ENCODE measurements at places on chromosomes 1 and 21.
A peak's percentile ranks its signal among the peaks of the same experiment; 100 is the strongest.

DNA sequence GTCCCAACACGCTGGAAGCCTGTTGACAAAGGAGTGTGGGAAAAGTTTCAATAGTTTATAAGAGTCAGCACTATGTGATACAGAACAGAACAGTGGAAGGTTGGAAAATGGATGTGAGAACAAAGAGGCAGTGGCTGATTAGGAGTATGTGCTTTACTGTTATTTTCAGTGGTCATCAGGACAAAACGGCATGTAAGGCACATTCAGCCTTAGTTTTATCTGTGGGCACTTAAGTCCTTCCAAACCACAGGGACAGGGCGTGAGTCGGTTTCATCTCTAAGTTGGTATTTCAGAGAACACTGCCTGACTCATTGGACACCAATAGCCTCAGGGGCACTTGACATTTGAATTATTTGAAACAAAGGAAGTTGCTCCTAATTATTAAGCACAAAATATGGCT, 306.9 kb downstream of the ASTN1 start:
- no peak for DNase-seq

GRCh38 chr1:230917284-230918135, 49.2 kb upstream of the C1orf198 start:
- peak; percentile 81 for DNase-seq

DNA sequence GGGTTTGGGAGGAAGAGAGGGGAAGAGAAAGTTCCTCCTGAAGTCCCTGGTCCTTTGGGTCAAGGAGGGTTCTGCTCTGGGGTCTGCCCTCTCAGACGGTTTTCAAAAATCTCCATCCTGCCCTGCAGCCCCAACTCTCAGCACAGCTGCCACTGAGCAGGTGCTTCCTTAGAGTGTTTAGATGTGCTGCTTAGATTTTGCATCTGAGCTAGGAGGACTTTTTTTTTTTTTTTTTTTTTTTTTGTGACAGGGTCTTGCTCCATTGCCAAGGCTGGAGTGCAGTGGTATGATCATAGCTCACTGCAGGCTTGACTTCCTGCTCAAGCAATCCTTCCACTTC, 324.9 kb upstream of the POU3F1 start:
- no peak for DNase-seq

- no peak for DNase-seq
Measured at GRCh38 chr1:24965571-24965930, 35.5 kb upstream of the RUNX3 start.

DNA sequence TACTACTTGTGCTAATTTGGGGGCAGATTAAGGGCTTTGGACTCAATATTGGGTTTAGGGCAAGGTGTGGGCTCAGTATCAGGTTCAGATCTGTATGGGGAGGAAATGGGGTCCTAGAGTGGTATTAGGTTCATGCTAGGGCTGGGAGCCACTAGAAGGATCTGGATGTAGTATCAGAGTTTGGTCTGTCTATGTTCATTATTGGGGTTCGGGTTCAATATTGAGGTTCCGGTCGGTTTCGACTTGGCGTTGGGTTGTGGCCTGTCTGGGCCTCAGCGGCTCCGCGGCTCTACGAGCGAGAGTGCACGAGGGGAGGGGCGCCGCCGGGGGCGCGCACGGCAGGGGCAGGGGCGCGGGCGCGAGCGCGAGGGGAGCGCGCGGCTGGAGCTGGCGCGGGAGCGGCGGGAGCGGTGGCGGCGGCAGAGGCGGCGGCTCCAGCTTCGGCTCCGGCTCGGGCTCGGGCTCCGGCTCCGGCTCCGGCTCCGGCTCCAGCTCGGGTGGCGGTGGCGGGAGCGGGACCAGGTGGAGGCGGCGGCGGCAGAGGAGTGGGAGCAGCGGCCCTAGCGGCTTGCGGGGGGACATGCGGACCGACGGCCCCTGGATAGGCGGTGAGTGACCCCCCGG, at the start of gene PTPRF:
Gene PTPRF (plus strand): TSS at position 401 of the 624 bp plus-strand sequence. CDS start 14,193 bp downstream, outside the sequence.
- DNase-seq, result no peak

- DNase-seq, result no peak
Measured at GRCh38 chr1:173162601-173163000, 44.5 kb downstream of the TNFSF4 start.

DNA sequence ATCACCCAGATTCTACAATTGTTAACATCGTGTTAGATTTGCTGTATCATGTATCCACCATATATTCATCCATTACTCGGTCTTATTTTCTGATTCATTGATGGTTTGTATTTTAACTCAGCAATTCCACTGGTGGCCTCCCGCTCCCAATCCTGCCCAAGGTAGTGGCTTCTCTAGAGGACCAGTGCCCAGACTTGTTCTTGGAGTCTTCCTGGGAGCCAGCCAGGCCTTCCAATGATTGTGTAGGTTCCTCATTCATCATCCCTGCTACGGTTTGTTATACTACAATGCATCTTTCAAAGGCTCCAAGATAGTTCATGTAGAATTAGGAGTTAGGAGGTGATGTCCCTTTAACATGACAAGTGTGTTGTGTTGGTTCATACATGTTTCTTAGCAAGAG, 451.1 kb downstream of the SETD4 start:
- no peak for DNase-seq

- DNase-seq, result no peak
Measured at GRCh38 chr1:203526130-203526529, 32.2 kb downstream of the OPTC start.

DNA sequence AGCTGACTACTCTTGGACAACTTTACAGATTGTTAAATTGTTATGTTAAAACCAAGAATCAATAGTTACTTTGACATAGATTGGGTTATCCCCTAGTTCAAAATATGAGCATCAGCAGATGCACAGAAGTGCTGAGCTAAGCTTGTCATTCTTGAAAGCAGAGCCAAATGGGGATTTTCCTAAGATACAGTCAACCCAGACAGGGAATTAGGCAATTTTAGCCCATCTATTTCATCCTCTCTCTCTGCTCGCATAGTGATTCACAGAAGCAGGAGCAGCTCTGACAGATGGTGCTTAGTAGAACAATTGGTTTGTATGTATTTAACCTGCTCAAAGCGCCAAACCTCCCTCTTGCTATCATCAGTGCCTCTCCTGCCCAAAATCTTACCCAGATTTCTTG, 27.9 kb upstream of the PRRC2C start:
- DNase-seq, result no peak

DNA sequence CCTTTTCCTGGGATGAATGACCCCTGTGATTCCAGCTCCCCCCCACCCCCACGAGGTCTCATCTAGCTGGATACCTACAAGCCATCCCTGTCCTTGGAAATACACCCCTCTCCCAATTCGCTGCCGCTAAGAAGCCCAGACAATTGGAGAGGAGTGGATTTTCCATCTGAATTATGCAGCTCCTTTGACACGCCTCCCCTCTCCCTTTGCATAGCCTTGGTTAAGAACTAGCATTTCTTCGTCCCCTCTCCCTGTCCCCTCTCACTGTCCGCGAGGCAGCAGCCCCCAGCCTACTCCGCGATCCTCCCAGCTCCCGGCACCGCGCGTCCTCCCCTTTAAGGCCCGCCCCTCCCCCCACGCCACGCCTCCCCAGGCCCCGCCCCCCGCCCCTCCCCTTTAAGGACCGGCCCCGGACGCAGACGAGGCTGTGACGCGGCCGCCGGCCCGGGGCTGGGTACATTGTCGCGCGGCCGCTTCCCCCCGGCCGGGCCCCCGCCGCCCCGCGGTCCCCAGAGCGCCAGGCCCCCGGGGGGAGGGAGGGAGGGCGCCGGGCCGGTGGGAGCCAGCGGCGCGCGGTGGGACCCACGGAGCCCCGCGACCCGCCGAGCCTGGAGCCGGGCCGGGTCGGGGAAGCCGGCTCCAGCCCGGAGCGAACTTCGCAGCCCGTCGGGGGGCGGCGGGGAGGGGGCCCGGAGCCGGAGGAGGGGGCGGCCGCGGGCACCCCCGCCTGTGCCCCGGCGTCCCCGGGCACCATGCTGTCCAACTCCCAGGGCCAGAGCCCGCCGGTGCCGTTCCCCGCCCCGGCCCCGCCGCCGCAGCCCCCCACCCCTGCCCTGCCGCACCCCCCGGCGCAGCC, at the start of gene MAPKAPK2:
Gene MAPKAPK2 (plus strand): TSS at position 428 of the 856 bp plus-strand sequence. CDS start 325 bp downstream, at position 753.
- DNase-seq, result no peak

DNA sequence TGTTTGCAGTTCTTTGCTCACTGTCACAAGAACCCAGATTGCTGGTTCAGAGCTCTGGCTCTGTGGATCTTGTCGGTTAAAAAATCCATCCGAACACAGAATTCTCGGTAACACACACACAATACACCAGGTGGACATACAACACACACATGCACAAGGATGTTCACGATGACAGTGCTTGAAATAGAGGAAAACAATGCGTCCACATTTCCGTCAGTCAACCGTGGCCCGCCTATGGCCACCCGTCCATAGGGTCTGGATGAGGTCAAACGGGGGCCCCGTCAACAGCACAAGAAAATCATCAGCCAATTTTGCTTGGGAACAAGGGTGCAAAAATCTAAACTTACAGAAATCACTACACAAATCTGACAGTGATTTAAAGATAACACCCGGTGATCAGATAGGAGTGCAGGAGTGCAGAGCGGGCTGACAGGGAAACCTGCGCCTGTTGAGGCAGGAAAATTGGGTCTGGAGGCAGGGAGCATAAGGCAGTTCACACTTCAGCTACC, 50.4 kb upstream of the SLC19A1 start:
- no peak for DNase-seq

- DNase-seq, result no peak
Measured at GRCh38 chr1:110337704-110338308, 1.4 kb upstream of the RBM15 start.

DNA sequence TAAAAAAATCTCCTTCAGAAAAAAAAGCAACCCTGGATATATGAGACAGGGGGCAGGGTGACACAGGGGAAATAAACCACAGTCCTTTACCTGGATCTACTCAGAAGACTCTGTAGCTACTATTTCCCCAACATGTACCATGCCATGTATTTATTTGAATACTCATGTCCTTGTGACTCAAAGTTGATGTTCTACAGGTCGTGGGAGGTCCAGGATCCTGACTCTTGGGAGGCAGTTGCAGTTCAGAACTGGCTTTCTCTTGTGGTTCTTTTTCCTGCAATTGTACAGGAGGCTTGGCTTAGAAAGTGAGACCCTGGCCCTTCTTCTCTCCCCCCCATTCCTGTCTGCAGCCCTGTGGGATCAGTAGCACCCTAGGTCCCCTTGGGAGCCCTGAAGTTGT, 5.8 kb upstream of the IL24 start:
- no peak for DNase-seq

DNA sequence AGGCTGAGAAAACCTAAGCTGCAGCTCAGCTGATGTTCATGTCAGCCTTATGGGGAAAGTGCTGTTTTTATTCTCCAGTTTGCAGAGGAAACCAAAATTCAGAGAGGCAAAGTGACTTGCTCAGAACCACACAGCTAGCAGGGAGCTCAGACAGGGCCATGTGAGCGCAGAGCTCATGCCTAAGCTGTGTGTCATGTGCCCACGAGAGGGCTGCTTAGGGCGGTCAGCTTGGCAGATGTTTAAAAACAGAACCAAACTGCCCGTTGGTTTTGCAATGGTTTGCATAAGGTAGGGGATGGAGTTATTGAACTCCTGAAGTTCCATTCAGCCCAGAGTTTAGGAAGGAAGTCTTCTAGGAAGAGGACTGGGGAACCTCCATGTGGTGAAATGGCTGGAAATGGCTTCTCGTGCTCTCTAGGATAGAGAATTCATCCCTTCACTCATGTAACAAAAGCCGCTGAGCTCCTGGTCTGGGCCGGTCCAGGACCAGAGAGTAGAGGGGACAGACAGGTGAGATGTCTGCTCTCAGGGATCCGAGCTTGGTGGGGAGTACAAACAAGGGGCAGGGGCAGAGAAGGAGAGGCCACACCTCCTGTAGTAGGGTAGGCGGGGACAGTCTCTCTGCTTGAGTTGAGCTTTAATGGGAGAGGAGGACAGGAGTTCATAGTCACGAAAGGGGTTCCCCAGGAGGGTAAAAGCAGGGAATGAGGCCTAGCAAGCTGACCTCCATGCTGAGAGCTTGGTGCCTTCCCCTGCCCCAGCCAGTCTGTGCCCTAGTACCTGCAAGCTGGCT, 46.9 kb downstream of the ARHGEF10L start:
- DNase-seq, result no peak

DNA sequence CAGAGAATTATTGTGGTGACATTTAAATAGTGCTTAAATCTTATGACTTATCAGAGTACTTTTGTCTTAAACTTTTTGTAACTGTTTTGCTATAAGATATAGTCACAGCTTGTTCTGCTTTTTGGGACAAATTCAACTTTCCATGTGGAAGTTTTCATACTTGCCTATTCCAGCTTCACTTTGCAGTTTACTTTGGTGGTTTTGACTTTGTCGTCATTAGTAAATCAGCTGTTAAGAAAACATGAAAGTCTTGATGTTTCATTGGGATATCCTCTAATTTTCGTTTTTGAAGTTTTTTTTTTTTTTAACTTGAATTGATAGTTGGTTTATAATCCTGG, 31.3 kb downstream of the SDCCAG8 start:
- no peak for DNase-seq

GRCh38 chr1:1302006-1302430, 5.7 kb downstream of the ACAP3 start:
- DNase-seq, result no peak

GRCh38 chr1:1171161-1171545, 2.5 kb upstream of the TTLL10 start:
- DNase-seq, result no peak

GRCh38 chr21:40680311-40680710, 166.6 kb downstream of the DSCAM start:
- DNase-seq, result no peak

DNA sequence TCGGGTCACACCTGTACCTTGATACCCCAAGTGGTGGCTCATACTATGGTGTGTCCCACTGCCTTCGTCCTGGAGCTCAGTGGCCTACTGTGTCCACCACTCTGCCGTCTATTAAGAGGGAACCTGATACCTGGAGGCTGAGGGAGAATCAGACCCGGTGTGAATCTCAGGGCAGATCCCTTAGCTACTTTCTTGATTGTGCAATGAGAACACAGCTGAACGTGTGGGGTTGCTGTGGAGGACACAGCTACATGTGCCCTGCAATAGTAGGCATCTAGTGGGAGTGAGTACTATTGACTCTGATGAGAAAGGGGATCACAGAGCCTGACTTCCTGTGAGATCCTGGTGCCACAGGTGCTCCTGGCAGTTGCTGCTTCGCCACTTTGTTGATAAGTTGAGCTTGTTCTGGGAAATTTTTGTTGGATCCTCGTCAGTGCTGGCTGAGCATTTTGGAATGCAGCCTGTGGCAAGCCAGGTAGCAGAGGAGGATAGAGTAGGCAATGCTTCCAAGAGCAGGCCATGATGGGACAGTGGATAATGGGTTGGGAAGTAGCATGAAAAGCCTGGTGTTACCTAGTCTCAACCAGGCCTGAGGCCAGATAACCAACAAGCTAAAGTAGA, 28.2 kb upstream of the MPZL1 start:
- DNase-seq, result no peak

- no peak for DNase-seq
Measured at GRCh38 chr1:212596798-212597197, 11.8 kb upstream of the ATF3 start.

GRCh38 chr1:228242409-228242808, 34.6 kb downstream of the OBSCN start:
- DNase-seq, result no peak

- no peak for DNase-seq
Measured at GRCh38 chr1:213728593-213729536, 258.9 kb upstream of the PROX1 start.
